Right cardiac atrium (tissue), 5 donors: ENCODE measurements at places on chromosomes 3 and 15. TPM values are rescaled to one million over a fixed set of nuclear protein-coding genes. Genes with fewer than 3 reads are reported as not detected.

DNA sequence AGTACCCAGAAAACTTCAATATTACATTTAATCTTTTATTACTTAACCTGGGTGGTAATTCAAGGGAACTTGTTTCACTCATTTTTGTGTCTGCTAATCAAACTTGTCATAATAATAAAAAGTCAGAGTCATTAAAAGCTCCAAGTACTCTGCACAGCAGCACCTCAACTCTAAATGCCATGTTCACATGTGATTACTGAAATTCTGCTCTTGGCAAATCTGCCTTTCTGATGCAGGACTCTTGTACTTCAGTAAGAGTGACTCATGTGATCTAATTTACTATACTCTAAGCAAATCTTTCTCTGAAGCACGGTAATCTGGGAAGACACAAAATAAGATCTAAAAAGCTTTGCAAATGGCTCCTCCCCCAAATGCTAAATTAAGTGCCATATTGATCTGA, 6.4 kb downstream of the ROBO1 start:
- DNase-seq, result no peak

The TEX9 gene
- total RNA-seq, result 1.4 TPM

The IQCH gene
- total RNA-seq, result 2.1 TPM

The THPO gene
- total RNA-seq, result 0.28 TPM

The CYP1A2 gene
- not detected for total RNA-seq
